ENCODE measurements at places on chromosomes 16 and 17.

DNA sequence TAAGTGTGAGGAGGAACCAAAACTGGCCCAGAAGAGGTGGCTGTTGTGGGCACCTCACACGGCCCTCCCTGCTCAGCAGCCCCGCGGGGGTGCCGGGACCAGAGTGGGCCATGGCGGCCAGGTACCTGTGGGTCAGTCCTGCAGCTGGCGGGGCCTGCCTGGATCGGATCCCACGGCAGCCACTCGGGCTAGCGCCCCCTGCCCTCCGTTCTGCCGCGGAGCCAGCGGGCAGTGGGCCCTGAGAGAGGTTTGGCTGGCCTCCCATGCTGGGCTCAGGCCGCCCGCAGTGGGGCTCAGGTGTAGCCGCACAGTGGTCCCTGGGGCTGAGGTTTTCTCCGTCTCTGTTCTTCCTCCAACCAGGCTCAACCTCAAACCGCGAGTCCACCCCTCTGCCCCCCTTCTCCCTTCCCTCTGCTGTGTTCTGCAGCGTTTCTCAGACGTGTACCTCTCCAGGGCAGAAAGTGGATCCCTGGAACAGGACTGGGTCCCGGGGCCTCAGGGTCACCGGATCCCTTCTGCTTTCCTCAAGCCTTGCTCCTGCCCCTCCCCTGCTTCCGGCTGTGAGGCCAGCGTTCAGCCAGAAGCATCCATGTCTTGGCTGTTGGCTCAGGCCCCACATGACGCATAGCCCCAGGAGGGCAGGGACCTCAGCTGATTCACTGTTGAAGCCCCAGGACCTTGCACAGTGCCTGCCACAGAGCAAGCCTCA is 28.6 kb upstream of the ITGA3 start:
- DNase-seq, result no peak

DNA sequence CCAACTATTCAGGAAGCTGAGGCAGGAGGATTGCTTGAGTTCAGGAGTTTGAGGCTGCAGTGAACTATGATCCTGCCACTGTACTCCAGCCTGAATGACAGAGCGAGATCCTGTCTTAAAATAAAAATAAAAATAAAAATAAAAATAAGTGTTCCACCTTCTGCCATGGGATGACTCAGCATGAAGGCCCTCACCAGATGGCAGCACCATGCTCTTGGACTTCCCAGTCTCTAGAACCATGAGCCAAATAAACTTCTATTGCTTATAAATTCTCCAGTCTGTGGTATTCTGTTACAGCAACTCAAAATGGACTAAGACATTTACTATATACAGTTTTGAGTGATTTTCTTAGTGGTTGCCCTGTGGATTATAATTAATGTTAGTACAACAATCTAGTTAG is 7.9 kb upstream of the SLC38A7 start:
- no peak for DNase-seq

DNA sequence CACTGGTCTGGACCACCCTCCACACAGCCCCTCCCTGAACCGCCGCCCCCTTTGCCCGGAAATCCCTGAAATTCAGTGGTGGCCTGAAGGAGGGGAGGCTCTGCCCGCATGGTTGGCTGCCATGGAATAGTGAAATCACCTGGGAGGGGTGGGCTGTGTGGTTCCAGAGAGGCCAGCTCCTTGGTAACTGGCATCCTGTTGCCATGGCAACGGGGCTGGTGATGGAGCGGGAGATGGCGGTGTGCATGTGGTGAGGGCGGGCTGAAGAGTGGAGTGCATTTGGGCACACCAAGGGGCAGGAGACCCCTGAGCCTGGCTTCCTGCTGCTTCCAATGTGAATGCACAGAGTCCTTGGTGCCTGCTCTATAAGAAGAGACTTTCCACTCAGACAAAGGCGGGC is 2.4 kb downstream of the EFNB3 start:
- DNase-seq, result no peak

DNA sequence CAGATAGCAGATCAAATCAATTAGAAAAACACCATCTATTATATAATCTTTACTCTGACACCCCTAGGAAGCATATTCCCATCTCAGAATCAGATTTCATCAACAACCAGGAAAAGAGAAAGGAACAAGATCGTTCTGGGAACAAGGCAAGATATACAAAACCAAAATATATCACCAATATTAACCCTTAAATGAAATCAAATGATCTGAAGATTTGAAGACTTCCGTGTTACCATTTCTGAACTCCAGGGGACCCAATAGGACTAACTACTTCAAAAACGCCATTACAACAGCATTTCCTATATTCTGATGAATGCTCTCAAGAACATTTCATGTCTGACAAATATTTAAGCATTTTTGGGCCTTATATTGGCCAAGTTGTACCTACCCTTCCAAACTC is 624.2 kb upstream of the ZFHX3 start:
- no peak for DNase-seq

GRCh38 chr16:29111421-29111820 is 126.6 kb downstream of the LAT start:
- no peak for DNase-seq

GRCh38 chr17:13593021-13593751 is 8.5 kb downstream of the HS3ST3A1 start:
- DNase-seq, result no peak

DNA sequence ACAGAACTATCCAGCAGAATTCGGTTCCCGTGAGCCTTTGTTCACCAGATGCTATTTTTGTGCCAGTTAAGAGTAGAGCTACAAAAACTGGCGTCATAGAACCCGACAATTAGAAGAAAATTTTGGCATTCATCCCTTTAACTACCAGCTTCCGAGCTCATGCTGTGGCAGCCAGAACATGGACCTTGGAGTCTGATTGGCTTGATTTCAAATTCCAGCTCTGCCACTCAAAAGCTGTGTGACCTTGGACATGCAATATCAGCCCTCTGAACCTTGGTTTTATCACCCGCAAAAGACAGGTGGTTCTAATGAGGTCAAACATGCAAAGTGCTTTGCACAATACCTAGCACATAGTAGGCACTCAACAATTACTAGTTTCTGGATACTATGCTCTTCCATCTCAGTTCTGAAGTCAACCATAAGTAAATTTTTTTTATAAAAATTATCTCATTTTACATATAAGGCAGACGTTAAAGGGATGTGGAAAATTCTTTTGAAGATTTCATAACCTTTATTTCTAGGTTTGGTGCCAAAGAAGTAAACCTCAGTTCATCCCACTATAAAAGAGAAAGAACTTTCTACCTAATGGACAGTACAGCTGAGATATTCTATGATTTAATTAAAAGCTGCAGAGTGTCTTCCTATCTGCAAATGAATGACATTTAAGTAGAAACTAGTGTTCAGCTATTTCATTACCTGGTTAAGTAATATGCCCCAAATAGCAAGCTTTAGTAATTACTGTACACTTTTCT is 331.5 kb downstream of the HAPSTR1 start:
- no peak for DNase-seq

GRCh38 chr17:53088481-53088880 is 734.2 kb upstream of the KIF2B start:
- DNase-seq, result no peak

DNA sequence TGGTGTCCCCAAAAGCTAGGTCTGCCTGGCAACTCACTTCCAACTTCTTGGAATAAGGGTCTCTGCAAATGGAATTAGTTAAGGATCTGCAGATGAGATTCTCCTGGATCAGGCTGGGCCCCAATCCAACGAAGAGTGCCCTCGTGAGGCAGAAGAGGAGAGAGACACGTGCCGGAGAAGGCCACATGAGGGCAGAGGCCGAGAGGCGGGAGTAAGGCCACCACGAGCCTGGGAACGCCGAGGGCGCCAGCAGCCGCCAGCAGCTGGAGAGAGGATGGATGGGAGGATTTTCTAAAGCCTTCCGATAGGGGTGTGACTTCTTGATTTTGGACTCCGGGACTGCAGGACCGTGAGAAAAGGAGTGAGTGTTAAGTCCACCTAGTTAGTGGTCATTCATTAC is 76.3 kb downstream of the JPH3 start:
- no peak for DNase-seq

DNA sequence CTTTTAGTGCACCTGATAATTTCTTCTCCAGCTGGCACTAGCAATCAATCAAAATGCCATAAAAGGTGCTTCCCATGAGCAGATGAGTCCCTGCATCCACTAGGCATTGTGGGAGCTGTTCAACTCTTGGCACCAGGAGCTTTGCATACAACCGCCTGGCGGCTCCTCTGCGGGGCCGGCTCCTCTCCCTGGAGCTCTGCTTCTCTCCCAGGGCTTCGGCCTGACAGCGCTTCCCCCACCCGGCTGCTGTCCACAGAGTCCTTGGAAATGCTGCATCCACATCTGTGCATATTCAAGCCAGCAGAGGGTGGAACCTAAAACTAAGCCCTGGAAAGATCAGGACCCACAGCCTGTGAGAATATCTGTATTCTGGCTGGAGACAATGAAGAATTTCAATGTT is 62.9 kb downstream of the LMF1 start:
- no peak for DNase-seq

GRCh38 chr16:19291475-19291874 is 5.9 kb downstream of the CLEC19A start:
- no peak for DNase-seq
